ENCODE measurements at places on chromosomes 2 and 18.

DNA sequence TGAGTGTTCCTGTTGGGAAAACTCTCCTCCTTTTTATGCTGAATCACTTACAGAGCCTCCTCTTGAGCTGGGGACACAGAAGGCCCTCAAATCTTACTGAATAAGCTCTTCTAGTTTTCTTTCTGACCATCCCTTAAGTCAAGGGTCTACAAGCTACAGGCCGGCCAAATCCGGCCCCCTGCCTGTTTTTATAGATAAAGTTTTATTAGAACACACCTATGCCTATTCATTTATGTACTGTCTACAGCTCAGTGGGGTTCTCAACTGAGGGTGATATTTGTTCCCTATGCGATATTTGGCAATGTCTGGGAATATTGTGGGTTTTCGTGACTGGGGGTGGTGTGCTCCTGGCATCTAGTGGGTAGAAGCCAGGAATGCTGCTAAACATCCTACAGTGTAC is 14.0 kb downstream of the CDC42EP3 start:
- DNase-seq = no peak

DNA sequence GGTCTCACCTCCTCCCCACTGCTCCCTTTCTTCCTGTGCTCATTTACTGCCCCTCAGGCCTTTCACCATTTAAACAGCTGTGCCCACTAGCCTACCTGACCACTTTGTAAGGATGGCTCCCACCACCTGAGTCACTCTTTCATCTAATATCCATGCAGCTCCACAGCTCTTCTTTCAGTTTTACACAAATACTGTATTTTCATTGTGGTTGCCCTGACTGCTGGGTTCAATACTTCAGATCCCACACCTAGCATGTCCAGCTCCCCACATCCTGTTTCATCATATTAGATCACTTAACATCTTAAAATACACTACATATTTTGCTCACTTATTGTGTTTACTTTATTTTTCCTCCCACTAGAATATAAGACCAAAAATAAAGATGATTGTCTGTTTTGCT is 1110.6 kb downstream of the TSN start:
- no peak for DNase-seq

DNA sequence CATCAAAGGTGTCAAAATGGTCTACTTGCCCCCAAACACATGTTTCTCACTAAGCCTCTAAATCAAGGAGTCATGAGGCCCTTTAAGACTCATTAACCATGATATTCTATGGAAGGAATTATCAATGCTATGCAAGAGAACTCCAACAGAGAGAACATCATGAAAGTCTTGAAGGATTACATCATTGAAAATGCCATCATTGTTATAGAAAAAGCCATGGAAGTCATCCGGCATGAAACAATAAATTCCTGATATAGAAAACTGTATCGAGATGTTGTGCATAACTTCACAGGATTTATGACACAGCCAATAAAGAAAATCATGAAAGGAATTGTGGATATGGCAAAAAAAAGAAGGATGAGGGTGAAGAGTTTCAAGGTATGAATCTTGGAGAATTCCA is 1363.6 kb upstream of the CDH2 start:
- no peak for DNase-seq

GRCh38 chr2:209209943-209210342 is 213.9 kb upstream of the MAP2 start:
- DNase-seq = no peak

GRCh38 chr2:235849489-235849888 is 318.7 kb downstream of the GBX2 start:
- DNase-seq = no peak

GRCh38 chr2:175293776-175294175 is 112.3 kb upstream of the ATP5MC3 start:
- no peak for DNase-seq

DNA sequence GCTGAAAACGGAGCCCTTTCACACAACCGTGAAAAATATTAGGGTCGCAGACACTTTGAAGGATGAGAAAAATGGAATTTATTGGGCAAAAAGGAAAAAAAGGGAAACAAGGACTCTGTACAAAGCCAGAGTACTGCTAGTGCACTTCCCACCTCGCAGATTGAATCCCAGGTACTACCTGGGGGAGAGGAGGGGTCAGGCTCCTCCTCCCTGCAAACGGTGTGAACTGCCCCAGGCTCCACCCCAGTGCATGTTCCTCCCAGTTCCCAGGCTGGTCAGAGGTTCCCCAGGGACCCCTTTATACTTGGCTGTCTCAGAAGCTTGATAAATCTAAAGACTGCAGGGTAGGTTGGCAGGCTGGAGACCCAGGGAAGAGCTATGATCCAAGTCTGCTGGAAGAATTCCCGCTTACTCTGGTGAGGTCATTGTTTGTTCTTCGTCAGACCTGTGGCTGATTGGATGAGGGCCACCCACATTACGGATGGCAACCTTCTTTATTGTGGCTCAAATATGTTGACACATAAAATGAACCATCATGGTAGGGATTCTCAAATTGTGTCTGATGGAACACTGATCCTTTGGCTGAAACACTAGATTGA is 290.4 kb upstream of the POU3F3 start:
- no peak for DNase-seq

DNA sequence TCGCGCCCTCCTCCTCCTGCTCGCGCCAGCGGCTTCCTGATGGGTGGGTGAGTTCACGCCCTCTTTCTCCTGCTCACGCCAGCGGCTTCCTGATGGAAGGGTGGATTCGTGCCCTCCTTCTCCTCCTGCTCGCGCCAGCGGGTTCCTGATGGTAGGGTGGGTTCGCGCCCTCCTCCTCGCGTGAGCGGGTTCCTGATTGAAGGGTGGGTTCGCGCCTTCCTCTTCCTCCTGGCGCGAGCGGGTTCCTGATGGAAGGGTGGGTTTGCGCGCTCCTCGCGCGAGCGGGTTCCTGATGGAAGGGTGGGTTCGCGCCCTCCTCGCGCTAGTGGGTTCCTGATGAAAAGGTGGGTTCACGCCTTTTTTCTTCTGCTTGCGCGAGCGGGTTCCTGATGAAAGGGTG is 62.0 kb upstream of the MGAT5 start:
- DNase-seq = no peak

- no peak for DNase-seq
These were observed 315.4 kb downstream of the ETAA1 start for GRCh38 chr2:67712484-67712883.

- DNase-seq = no peak
These were observed 152.1 kb downstream of the THSD7B start for GRCh38 chr2:136917411-136917881.

GRCh38 chr2:126839796-126840195 is 58.9 kb upstream of the TEX51 start:
- no peak for DNase-seq

GRCh38 chr2:118495290-118495689 is 352.2 kb downstream of the EN1 start:
- DNase-seq = no peak

- no peak for DNase-seq
These were observed 2.2 kb upstream of the SSB start for GRCh38 chr2:169796441-169796840.

DNA sequence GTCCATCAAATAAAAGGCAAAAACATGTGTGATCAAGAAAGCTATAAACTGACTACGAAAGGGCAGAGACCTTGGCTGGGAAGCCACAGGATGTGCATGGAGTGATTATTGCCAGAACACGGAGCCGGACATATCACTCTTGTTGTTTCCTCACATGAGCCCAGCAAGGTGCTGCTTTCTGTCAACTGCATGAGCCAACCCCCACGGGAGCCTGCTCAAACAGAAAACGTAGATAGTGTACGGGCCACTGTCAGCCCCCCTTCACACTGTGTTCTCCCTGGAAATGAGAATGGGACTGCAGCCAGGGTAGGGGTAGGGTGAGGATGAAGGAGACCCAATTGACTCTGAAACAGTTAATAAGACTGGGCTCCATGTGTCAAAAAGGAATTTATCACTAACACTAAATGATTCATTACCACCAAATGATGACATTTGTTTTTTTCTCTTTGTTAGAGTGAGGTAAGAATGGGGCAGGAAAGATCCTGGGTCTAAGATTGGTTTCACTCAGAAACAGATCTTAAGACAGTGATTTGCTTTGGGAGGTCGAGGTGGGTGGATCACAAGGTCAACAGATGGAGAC is 235.8 kb downstream of the MREG start:
- no peak for DNase-seq

- no peak for DNase-seq
These were observed 96.2 kb downstream of the MRPS9 start for GRCh38 chr2:105134081-105134480.

- no peak for DNase-seq
These were observed 15.5 kb upstream of the ARL5A start for GRCh38 chr2:151843691-151844061.

DNA sequence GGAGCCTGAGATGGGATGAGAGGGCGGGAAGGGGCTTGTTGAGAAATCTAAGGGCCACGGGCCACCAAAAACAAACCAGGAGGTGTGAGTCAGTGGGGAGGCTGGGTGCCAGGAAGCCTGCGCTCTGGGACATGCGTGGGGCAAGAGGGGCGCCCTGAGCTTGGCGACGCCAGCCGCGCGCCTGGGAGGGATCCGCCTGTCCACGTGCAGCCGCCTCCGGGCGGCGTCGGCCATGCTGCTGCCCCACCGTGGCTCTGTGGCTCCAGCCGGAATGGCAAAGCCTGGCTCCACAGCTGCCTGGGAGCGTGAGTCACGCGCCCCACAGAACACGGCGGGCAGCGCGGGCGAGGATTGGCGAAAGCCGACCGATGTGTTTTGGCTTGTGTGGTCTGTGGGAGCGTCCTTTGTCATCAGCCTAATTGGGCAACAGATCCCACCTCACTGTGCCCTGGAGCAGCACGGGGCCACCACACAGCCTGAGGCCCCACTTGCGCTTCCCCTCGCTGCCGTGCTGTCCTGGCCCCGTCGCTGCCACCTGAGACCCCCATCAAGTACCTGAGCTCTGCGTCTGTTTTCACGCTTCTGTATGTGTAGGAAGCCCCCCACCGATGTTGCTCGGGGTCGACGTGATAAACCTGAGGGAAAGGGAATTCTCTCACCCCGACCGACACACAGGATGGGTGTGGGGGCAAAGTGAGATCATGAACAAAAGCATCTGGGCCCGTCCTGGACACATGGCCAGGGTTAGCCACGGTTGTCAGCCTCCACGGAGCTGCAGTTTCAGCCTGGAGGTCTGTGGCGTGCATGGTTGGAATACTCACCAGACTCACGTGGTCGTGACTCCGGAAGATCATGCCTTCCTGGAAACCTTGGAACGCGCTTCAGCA is 80.5 kb downstream of the NFATC1 start:
- no peak for DNase-seq

GRCh38 chr18:10057894-10058791 is 144.3 kb downstream of the VAPA start:
- DNase-seq = no peak

DNA sequence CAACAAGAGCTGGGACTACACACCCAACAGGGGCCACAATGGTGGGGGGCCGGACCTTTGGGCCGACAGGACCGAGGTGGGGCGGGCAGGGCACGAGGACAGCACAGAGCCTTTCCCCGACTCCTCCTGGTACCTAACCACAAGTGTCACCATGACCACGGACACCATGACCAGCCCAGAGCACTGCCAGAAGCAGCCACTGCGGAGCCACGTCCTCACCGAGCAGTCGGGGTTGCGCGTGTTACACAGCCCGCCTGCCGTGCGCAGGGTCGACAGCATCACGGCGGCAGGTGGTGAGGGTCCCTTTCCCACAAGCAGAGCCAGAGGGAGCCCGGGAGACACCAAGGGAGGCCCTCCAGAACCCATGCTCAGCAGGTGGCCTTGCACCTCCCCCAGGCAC is 119.5 kb downstream of the MTCL1 start:
- DNase-seq = no peak

- DNase-seq = no peak
These were observed 87.3 kb upstream of the CCDC141 start for GRCh38 chr2:179137200-179137759.

DNA sequence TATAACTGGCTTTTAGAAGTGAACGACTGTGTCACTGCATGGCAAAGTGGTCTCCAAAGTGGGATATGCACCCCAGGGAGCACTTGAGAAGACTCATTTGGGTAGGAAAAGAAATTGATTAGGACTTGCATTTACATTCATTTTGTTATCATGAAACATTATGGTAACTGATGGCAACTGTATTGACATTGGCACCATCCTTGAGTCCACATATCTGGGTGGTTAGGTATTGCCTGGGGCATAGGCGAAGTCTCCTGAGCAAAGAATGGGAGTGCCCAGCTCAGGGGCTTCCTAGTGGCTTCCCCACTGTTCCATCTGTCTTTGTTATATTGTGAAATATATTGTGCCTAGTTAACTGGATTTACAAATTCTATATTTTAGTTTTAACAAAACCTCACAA is 29.2 kb downstream of the SPATS2L start:
- no peak for DNase-seq

DNA sequence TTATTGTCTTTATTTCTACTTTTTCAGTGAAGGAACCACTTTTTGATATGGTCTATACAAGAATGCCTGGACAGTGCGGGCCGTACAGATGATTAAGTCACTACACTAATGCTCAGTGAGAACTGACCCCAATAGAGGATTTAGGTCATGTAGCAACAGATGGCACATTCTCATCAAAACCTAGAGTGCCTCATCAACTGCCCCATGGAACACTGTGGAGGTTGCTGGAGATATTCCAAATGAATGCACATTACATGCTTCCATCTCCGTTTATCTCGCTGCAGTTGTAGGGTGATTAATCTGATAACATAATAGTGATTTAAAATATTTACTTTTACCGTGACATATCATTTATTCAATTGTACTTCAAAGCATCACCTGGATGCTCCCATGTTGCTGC is 41.8 kb upstream of the COPS8 start:
- no peak for DNase-seq

DNA sequence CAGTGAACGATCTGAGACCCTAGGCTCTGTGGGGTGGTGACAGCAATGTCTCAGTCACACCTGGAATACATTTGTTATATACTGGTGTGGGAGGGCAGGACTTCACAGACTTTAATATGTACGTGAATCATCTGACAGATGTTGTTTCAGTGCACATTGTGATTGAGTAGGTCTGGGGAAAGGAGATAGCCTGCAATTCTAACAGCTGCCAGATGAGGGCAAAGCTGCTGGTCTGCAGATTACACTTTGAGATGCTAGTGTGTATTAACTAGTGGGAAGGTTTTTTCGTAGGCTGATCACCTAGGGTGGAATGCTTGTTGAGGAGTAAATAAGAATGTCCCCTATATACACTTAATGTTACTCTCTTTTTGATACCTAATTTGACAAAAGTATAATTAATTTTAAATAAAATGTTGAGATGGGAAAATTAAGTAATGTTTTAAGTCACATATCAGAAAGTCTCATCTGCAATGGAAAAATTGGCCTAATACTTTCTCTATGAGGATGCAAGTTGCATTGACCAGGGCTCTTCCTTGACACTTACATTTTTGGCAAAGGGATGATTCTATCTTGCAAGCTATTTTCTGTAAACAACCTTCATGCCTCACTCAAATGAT is 496.9 kb upstream of the HNMT start:
- DNase-seq = no peak

- DNase-seq = no peak
These were observed 22.4 kb downstream of the NPAS2 start for GRCh38 chr2:100842241-100842922.

Data from NCI-H1930 (cell line).